ENCODE measurements at places on chromosomes 3 and 15.
A peak's percentile ranks its signal among the peaks of the same experiment; 100 is the strongest.

- DNase-seq, result no peak
These were observed 32.0 kb downstream of the FOXL2 start for GRCh38 chr3:138914870-138915502.

GRCh38 chr3:18483226-18483625 lies 58.1 kb upstream of the SATB1 start:
- DNase-seq, result no peak

DNA sequence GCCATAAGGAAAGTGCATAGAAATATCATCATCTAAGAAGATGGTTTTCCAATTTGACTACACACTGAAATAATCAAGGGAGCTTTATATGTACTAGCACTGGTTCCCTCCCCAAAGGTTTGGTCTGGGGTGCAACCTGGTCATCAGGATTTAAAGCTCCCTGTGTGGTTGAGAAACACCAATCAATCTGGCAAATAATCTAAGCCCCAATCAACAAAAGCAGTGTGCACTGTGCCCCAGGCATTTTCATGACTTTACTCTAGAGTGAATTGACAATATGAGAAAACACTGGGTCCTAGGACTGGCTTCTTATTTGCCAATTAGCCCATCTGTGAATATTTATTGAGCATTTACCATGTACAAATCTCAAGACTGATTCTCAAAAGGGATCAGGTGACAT lies 255.1 kb downstream of the MEIS2 start:
- no peak for DNase-seq

DNA sequence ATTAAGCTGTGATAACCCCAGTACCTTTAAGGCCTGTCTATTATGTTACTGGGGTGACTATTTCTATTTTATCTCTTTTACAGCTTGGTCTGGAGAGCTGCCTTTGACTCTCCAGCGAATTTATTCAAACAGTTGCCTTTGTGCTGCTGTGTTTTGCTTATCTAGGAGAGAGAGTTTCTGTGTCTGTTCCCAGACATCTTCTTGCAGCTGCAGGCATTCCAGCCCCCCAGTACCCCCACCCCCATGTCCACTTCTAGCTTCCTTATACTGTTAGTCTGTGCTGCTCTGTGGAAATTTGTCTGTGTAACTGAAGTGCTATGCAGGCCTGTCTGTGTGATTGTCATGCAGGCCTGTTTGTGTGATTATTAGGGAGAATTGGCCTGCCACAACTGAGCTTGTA lies 713.7 kb upstream of the SEMA6D start:
- no peak for DNase-seq

DNA sequence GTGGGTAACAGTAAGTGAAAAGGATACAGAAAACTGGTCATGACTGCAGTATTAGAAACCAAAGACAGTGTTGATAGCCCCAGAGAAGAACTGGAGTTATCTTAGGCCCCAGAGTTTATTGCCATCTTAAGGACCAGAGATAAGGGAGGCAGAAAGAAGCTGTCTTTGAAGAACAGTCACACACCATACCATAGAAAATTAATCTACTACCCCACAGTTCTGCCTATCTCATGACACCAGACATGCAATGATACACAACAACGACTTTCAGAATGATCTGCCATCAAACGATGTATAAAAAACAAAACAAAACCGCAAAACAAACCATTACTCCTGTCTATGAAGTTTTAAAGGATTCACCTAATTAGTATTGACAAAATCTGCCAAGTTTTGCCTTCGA lies 9.6 kb downstream of the CPOX start:
- no peak for DNase-seq

- DNase-seq, result no peak
These were observed 490 bp upstream of the ALAS1 start for GRCh38 chr3:52197499-52197841.

- DNase-seq, result no peak
These were observed 109.6 kb upstream of the ABI3BP start for GRCh38 chr3:101102678-101103296.

GRCh38 chr3:126855374-126855773 lies 127.5 kb upstream of the PLXNA1 start:
- no peak for DNase-seq

DNA sequence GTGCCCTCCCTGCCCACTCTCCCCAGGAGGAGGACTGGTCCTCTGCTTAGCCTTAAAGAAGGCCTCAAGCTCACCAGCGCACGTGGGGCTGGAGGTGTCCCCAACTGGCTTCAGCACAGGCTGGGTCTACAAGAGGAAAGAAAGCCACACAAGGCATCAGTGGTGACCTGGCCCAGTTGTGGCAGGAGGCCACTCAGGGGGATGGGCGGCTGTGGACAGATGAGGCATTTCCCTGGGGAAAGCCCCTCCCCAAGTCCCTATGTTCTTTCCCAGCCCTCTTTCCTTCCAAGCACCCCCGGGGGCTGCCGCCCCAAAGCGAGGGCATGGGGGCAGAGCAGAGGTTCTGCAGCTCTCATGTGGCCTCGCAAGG lies 155.2 kb upstream of the TLE3 start:
- no peak for DNase-seq

DNA sequence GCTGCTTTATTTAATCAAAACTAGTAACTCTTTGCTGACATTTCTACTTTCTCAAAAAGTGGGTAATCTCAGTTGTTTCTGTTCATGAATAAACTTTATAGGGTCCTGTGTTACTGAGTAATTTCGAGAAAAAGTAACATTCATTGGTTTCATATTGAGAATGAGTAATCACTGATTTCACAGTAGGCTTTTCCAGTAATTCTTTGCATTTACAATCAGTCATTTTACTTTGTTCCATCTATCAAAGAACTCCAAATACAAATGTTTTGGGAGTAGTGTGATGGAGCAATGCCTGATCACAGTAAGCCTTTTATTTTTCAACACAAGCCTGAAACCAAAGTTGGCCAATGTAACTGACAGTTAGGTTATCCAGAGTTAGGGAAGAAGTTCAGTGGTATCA lies 353.6 kb downstream of the ULK4 start:
- DNase-seq, result no peak

DNA sequence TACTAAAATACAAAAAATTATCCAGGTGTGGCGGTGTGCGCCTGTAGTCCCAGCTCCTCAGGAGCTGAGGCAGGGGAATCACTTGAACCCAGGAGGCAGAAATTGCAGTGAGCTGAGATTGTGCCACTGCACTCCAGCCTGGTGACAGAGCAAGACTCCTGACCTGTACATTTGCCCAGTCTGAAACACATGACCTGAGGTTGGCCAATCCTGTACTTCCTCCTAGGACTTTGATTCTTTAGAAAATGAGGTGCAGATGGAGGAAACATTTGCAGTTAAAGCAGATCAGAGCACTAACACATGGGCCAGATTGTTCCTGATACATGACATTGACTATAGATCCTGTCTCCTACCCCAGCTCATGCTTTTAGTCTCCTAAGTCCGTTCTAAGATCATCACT lies 28.9 kb upstream of the LPP start:
- DNase-seq, result no peak

- peak; percentile 70 for DNase-seq
These were observed 413 bp downstream of the NUSAP1 start for GRCh38 chr15:41333026-41333562.

GRCh38 chr15:60006203-60006862 lies 2.2 kb downstream of the FOXB1 start:
- DNase-seq, result no peak

- DNase-seq, result no peak
These were observed 1267.6 kb downstream of the OTOL1 start for GRCh38 chr3:162764051-162764807.

DNA sequence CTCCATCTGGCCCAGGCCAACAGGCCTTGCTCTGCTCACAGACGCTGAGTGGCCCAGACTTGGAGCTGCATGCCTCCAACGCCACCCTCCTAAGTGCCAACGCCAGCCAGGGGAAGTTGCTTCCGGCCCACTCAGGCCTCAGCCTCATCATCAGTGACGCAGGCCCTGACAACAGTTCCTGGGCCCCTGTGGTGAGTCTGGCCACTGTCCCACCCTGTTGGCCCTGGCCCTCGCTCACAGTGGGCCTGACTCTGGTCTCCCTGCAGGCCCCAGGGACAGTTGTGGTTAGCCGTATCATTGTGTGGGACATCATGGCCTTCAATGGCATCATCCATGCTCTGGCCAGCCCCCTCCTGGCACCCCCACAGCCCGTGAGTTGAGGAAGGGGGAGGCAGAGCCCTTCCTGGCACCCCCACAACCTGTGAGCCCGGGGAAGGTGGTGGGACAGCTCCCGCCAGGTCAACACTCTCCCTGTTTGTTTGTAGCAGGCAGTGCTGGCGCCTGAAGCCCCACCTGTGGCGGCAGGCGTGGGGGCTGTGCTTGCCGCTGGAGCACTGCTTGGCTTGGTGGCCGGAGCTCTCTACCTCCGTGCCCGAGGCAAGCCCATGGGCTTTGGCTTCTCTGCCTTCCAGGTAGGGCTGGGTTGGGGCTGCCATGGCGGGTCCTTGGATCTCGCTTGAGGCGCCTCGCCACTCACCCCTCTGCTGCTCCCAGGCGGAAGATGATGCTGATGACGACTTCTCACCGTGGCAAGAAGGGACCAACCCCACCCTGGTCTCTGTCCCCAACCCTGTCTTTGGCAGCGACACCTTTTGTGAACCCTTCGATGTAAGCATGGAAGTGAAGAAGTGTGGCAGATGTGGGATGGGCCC lies 10.0 kb downstream of the NT5DC2 start:
- DNase-seq, result no peak

GRCh38 chr3:183576487-183577107 lies 21.1 kb upstream of the KLHL6 start:
- peak; percentile 95 for DNase-seq

DNA sequence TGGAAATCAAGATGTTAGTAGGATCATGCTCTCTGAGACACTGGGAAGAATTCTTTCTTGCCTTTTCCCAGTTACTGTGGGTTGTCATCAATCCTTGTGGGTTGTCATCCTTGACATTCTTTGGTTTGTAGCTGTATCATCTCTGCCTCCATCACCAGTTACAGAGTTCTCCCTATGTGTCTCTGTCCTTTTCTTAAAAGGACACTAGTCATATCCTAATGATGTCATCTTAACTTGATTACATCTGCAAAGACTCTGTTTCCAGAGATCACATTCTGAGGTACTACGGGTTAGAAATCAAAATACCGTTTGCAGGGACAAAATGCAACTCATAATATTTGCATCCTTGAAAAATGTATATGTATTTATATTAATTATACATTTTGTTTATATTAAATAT lies 500.4 kb downstream of the ZBBX start:
- no peak for DNase-seq

DNA sequence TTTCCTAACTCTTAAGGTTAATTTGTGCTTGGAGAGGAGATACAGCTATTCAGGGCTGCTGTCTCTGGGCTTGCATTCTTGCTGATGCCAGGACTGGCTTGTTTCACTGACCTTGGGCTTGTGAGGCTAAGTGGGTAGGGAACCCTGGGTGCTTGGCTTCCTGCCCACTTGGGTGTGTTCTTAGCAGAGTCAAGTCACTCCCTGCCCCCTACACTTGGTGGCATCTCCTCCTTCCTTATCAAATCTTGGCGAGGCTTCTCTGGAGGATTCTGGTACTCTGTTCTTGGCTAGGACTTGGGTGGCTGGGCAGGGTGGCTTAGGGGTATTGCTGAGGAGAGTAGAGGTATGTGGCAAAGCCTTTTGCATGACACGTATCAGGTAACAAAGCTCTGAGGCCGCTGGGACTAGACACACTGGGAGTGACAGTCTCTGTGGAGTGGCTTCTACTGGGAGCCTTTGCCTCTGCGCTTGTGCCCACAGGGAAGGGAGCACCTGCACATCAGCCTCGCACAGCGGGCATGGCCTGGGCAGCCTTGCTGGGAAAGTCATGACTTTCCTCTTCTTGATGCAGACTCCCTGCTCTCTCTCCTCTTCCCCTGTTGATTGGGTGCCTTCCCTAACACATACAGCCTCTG lies 41.8 kb downstream of the CHCHD6 start:
- no peak for DNase-seq

GRCh38 chr3:72288955-72289691 lies 504.2 kb upstream of the PROK2 start:
- DNase-seq, result no peak

DNA sequence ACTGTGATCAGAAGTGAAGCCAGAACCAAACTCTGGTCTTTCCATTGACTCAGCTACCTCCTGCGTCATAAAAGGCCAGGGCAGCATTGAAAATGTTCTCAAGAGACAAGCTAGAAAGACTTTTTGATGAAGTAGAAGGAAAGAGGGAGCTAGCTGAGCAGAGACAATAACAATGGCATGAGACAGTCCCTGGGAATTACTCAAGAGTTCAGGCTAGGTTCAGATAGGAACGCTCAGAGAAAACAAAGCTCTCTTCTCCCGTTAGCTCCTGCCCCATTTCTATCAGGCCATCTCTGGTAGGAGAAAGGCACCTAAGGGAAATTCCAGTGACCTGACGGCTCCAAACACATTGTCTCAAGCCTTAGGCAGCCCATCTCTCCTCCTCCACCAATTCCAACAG lies 7.0 kb upstream of the OXTR start:
- DNase-seq, result no peak

- DNase-seq, result no peak
These were observed 16.9 kb upstream of the FAM107A start for GRCh38 chr3:58594117-58594516.

- DNase-seq, result no peak
These were observed 21.4 kb downstream of the FAH start for GRCh38 chr15:80174017-80174746.

DNA sequence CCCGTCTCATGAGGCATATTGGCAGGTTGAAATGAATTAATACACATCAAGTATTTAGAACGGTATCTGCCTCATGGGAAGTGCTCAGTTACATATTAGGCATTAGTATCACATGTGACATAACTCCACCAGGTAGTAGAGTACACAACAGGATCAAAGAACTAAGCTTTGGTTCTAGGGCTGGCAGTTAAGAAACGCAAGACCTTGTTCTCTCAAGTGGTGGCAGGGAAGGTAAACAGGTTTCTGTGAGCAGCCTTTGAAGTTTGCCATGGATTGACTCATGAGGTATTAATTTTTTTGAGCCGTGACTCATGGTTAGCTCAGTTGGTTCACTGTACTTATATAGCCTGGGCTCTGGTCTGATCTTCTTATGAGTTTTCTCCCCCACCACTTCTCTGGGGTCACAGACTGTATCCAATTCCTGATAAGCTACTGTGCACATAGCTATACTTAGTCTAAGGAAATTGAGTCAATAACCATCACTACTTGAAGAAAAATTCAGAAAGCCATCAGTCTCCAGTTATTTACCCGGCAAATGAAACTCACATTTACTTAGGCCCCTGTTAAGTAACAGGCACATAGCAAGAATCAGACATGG lies 155.6 kb upstream of the STT3B start:
- DNase-seq, result no peak

- DNase-seq, result no peak
These were observed 61.3 kb downstream of the UACA start for GRCh38 chr15:70701891-70702568.

DNA sequence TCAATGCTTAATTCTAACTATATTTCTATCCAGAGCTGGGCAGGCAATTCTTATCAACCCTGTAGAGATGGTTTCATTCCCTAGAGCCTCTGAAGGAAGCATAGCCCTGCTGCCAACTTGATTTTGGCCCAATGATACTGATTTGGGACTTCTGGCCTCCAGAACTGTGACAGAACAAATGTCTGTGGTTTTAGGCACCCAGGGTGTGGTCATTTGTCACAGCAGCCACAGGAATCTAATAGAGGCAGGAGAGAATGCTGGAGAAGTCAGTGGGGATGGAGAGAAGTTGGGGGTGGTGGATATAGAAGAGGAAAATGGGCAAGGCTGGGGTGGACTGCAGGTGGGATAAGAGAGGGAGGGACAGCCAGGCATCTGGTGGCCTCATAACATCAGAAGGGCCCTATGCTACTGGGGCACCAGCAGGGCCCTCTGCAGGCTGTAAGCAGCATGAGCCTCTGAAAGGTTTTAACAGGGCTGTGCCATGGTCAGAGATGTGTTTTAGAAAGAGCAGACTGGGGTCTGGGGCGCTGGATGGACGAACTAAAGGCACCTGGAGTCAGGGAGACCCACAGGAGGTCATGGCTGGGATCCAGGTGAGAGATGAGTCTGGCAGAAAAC lies 19.8 kb downstream of the MRPS11 start:
- no peak for DNase-seq

All from NCI-H2171 (cell line).